ENCODE measurements at places on chromosomes 13 and 19. TPM values are rescaled to one million over a fixed set of nuclear protein-coding genes. Genes with fewer than 3 reads are reported as not detected.

MUC16 gene
- not detected for total RNA-seq

- H3K4me3 ChIP-seq, result no peak overlapping the region
- DNase-seq, result no peak
- peaks cover 12% of the 10 kb centered on the region for H3K4me1 ChIP-seq
- no peaks in the 10 kb centered on the region for H3K27me3 ChIP-seq
Measured at GRCh38 chr19:17775245-17775927, 19.6 kb upstream of the B3GNT3 start.

GRCh38 chr13:97113231-97114001 is 108.7 kb upstream of the MBNL2 start:
- no peak for DNase-seq
- peaks cover 9% of the 10 kb centered on the region for H3K4me1 ChIP-seq
- H3K36me3 ChIP-seq, result no peaks in the 10 kb centered on the region
- H3K27me3 ChIP-seq, result peaks cover 62% of the 10 kb centered on the region

DNA sequence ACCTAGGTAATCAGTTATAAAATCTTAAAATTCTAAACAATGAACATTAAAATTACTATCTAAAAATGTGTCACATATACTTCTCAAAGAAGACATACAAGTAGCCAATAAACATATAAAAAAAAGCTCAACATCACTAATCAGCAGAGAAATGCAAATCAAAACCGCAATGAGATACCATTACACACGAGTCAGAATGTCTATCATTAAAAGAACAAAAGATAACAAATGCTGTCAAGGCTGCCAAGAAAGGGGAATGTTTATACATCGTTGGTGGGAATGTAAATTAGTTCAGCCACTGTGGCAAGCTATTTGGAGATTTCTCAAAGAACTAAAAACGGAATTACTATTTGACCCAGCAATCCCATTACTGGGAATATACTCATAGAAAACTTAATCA is 310.3 kb upstream of the EDNRB start:
- no peaks in the 10 kb centered on the region for H3K27me3 ChIP-seq
- no peaks in the 10 kb centered on the region for H3K36me3 ChIP-seq
- H3K4me3 ChIP-seq, result no peak overlapping the region
- H3K4me1 ChIP-seq, result no peaks in the 10 kb centered on the region

- H3K27me3 ChIP-seq, result peaks cover 14% of the 10 kb centered on the region
- H3K4me3 ChIP-seq, result no peak overlapping the region
- no peaks in the 10 kb centered on the region for H3K4me1 ChIP-seq
- H3K27ac ChIP-seq, result no peak overlapping the region
- no peaks in the 10 kb centered on the region for H3K36me3 ChIP-seq
Measured at GRCh38 chr13:43469791-43470190, 317.0 kb downstream of the ENOX1 start.
